ENCODE measurements at places on chromosomes 4 and X.
A peak's percentile ranks its signal among the peaks of the same experiment; 100 is the strongest.

DNA sequence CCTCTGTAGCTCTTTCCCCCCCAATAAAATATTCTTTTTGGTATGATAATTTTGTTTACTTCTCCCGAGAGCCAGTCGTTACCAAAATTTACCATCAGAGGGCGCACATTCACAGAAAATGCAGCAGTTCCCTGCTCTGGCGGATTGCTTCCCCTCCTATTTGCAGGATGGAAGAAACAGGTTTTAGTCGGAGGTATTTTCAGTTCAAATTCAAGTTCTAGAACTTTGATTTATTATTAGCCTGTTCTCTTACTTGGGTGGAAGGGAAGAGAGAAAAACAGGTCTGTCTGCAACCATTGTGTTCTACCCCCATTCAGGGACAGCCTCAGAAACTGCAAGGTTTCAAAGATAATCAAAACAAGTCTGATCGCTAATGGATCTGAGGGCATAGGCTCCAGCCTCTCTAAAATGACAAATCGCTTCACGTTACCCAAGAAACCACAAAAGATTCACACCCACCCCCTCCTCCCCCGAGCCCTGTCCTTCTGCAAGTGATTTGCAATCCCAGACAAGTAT, 263.8 kb upstream of the RPS6KA3 start:
- peak; percentile 28 for DNase-seq

DNA sequence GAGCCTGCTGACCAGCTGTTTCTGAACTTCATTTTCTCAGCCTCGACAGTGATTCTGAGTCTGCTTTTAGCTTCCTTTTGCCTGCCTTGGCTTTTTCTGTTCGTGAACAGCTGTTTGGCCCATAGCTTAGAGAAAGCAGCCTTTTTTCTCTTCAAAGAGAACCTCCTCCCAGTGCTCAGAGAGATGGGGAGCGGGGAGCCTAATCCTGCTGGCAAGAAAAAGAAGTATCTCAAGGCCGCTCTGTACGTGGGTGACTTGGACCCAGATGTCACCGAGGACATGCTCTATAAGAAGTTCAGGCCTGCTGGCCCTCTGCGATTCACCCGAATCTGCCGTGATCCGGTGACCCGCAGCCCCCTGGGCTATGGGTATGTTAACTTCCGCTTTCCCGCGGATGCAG, 756 bp downstream of the PABPC5 start:
- DNase-seq, result no peak

DNA sequence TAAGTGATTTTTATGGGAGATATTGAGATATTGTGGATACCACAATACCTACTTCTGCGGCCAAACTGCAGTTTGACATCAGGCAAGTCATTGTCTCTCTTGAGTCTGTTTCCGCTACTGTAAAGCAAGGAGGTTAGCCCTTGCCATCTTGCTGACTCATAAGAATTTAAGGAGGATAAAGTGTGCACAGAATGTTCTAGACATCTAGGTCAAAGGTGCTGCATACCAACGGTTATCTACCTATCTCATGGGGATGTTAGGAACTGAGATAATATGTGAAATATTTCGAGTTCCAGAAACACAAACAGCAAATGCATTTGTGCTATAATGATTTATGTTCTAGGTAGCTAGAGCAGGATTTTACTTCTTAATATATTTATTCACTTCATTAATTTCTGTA, 211.5 kb upstream of the NR3C2 start:
- no peak for DNase-seq

- DNase-seq, result no peak
Observed at GRCh38 chrX:153440556-153441135, 5.2 kb downstream of the TREX2 start.
